PC-9 (cell line): ENCODE measurements at places on chromosomes 2 and 18. TPM values are rescaled to one million over a fixed set of nuclear protein-coding genes. Genes with fewer than 3 reads are reported as not detected.
A peak's percentile ranks its signal among the peaks of the same experiment; 100 is the strongest.

GRCh38 chr2:118348380-118349034 is 260.2 kb downstream of the INSIG2 start:
- no peak for DNase-seq

DNA sequence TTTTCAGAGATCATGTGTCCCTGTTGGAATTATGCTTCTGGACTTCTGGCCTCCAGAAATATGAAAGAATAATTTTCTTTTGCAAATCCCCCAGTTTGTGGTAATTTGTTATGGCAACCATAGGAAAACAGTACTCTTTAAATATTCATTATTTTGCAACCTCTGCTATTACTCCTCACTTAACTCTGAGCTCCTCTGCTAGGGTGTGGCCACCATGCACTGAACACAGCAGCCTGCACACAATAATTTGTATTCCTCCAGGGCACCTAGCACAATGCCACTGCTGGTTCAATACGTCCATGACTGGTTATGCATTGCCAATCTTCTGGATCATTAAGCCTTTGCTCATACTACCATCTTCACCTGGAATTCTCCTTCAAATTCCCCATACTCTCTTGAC is 232.0 kb downstream of the CNTNAP5 start:
- no peak for DNase-seq

GRCh38 chr2:133658020-133658903 is 90.0 kb upstream of the NCKAP5 start:
- DNase-seq, result no peak

DNA sequence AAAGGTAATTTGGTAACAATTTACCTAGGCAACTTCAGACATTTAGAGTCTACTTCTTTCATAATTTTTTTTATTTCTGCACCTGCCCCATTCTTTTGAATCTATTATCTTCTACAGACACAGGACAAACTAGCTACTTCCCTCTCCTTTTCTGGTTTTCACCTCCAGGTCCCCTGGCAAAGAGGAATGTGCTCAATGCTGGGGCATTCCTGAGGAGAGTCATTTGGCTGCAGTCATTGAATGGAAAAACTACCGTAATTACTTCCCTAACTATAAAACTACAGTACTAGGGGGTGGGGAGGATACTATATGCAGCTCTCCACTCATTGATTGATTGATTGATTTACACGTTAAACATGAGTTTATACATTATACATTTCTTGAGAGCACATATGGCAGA is 11.2 kb upstream of the ARHGAP28 start:
- DNase-seq, result no peak

DNA sequence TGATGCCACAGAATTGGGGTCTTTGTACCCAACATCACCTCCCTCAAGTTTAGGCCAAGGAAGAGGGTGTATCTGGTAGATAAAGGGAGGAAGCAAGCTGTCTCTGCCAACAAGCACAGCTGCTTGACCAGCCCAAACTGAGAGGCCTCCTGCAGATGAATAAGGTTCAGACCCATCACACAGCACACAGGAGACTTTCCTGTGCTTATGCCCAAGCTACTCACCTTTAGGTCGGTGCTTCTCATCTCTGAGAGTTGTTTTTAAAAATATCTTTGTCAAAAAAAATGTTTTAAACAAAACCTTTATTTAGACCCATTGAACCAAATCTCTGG is 24.7 kb upstream of the SP3 start:
- no peak for DNase-seq

GRCh38 chr2:227010433-227010832 is 153.6 kb downstream of the COL4A4 start:
- no peak for DNase-seq

Gene TRAK2
- 18.8 and 33.2 TPM in 2 replicates for total RNA-seq

Gene ASB18
- total RNA-seq, result 0.46 TPM in 1 of 2 replicates, not detected in the other

GRCh38 chr2:131039535-131039907 is 53.7 kb downstream of the FAM168B start:
- no peak for DNase-seq

- no peak for DNase-seq
Measured at GRCh38 chr2:29627279-29627711, 294.1 kb downstream of the ALK start.

DNA sequence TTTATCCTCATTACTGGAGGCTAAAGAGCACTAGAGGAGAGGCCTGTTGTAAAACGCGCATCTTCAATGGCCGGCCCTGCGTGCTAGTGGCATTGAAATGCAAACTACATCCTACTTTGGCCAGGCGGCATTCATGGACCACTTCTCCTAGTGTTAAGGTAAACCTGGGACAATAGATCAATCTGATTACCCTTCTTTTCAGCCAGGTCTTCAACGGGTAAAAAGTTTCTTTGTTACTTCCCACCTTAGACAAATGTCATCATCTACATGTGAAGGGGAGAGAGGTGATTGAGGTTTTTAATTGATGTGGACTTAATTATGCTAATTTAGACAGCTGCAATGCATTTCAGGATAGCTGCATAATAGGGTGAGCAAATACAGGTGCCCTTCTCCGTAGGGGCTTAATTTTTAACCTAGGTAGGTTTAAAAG is 628.0 kb downstream of the ZEB2 start:
- DNase-seq, result no peak

Gene LIMS2
- 1.4 and 2.5 TPM in 2 replicates for total RNA-seq

- no peak for DNase-seq
Measured at GRCh38 chr2:100773538-100773937, 46.4 kb upstream of the NPAS2 start.

- DNase-seq, result no peak
Measured at GRCh38 chr2:63104482-63104881, 53.9 kb downstream of the OTX1 start.

Gene SGPP2
- total RNA-seq, result 0.57 and 1.1 TPM in 2 replicates

DNA sequence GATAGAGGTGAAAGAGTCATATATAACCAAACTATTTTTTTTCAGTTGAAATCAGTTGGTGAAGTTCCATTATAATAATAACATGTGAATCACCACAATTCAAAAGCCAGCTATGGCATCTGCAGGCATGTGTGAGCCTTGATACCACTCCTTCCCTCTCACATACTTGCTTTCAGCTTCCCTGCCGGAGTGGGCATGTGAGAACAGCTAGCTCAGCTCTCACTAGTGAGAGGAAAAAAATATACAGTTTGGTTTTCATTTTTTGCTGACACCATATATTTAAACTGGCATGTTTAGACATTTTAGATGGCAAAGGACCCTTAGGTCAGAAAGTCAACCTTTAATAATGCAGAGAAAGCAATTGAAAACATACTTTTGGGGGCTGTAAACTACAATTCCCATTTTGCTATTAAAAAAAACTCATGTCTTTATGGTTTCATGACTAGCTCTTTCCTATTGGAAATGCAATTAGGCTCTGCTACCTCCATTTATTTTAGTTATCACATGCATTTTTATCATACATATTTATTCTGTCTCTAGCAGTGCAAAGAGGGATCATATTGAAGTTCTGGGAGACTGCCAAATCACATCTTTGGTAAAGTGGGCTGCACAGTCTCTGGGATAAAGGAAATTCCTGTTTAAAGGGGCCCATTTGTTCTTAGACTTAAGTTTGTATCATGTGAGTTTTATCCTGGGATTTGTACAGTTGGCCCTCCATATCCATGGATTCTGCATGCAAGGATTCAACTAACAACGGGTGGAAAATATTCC is 33.2 kb upstream of the SLC40A1 start:
- no peak for DNase-seq

GRCh38 chr2:127197475-127198385 is 22.4 kb downstream of the CYP27C1 start:
- peak; percentile 83 for DNase-seq

DNA sequence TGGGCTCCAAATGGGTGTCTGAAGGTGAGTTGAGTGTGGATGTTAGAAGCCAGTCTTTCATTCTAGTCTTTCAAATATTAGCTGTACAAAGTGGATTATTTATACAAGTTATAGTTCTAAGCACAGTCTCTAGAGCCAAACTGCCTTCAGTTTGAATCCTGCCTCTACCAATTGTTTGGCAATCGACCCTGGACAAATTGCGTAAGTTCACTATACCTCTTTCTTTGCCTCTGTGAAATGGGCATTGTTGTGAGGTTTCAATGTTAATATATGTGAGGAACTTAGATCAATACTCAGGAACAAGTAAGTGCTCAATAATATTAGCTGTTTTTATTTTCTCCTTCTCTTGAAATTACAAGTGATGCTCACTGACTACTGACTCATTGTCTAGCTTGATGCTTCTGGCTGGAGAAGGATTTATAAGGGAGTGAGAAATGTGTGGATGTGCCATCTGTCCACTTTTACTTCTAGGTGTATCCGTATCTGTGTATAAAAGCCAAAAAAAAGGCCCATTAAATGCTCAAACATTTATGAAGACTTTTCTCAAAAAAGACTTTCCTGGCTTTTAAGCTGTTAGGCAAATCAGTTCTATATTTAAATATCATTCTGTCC is 48.1 kb upstream of the RAPH1 start:
- DNase-seq, result no peak

- DNase-seq, result no peak
Measured at GRCh38 chr2:204226305-204226880, 289.8 kb downstream of the ICOS start.

DNA sequence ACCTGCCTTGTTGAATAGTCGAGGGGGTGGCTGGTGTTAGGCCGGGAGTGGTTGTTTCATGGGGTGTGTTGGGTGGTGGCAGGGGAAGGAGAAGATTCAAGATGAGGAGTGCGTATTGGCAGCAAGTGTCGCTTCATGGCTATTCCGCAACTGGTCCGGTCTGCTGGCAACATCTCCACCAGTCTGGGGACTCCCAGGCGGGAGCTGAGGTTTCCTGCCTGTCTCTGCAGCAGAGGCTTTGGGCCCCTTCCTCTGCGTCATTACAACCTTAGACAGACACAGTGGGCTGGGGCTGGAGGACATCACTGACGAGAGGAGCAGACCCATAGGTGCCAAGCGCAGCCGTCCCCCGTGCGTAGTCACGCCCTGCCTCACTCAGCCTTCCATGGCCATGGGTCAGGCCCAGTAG is 64.0 kb upstream of the MCFD2 start:
- DNase-seq, result no peak

DNA sequence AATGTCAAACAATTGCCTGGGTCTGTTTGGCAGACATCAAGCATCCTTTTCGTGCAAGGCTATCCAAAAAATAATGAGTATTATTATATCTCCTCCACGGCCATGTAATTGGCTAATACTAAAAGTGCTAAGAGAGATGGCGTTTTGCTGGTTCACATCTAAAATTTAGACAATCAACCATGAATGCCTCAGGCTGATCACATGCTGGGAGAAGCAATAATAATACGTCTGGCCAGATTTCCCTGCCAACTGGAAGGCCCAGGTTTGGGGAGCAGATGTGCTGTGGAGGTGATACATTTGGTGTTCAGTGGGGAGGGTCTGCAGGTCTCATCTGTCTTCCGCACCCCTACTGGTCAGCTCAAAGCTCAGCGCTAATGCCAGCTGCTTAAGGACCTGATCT is 60.3 kb upstream of the CREB1 start:
- no peak for DNase-seq

Gene IGFBP5
- total RNA-seq, result 5.5 and 10.0 TPM in 2 replicates

Gene DPYSL5
- total RNA-seq, result not detected in 2 replicates

DNA sequence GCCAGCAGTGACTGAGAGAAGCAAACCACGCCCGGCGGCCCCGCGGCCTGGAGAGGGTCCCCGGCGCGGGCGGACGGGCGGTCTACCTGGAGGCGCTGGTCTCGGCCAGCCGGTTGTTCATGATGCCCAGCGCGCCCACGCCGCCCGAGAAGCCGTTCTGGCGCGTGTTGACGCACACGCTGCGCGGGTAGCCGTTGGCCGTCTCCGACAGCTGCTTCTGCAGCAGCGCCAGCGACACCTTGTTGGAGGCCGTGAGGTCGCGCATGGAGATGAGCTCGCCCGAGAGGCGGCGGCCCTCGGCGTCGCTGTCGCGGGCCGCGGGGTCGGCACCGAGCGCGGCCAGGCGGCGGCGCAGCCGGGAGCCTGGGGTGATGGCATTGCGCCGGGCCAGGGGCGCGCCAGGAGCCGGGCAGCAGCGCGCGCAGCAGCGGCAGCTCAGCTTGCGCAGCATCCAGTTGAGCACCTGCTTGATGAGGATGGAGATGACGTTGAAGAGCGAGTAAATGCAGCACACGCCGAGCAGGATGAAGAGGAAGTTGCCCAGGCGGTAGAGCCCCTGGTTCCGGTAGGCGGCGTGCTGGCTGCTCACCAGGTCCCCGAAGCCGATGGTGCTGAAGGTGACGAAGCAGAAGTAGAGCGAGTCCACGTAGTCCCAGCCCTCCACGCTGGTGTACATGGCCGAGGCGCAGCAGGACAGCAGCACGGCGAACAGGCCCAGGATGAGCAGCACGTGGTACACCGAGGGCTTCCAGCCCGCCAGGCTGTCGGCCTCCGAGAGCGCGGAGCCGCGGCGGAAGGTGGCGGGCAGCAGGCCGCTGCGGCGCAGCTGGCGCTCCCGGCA is 118.1 kb downstream of the MSH2 start:
- peak; percentile 16 for DNase-seq

DNA sequence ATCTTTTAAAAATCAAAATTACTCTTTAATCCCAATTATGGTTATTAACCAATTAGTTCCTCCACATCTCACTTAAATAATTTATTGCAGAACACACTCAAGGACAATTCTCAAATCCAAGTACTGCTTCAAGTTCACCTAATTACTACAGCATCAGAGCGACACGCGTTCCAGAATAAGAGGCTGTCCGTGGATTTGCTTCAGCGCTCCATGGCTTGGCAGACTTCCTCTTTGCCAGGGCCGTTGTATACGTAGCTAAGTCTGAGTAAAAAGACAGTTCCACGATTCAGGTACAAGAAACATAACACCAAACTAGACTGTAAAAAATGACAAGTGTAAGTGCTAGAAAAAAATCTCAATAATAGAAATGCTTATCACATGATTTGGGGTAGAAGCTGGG is 153.2 kb upstream of the MYT1L start:
- DNase-seq, result no peak

DNA sequence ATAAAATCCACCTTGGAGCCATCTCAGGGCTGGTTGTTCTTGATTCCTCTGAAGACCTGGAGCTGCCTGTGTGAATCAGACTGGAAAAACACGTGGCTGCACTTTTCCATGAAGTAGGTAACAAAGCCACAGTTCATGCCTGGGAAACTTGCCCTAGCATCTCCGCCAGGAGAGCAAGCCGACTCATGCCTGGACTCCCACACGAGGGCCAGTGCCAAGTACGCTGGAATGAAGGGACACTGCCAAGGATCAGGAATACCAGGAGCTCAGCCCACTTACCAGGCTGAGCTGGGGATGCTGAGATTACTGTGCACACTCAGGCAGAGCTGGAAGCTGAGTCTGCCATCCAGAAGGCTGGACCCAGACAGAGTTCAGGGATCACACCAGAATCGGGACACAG is 10.9 kb upstream of the FHL2 start:
- DNase-seq, result no peak

Gene MALL
- 28.1 and 32.4 TPM in 2 replicates for total RNA-seq

Gene GALNT13
- 3.6 and 4.0 TPM in 2 replicates for total RNA-seq

GRCh38 chr2:205696927-205697441 is 14.7 kb downstream of the NRP2 start:
- no peak for DNase-seq

GRCh38 chr2:33492399-33493134 is 16.1 kb downstream of the RASGRP3 start:
- no peak for DNase-seq

DNA sequence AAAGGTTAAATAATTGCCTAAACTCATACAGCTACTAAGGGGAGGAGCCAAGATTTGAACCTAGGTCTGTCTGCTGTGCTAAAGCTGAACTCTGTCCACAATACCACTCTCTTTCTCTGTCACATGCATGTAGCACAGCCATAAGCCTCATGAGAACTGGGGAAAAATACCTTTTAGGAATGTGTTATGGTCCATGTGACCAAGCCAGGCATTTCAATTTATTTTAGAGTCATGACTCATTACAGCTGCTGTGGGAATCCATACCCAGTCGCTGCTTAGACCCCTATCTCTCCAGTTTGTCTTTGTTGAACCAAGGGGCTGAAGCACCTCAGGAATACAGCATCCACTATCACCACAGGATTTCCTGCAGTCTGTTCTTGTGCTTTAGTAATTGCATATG is 200.0 kb upstream of the SIX3 start:
- DNase-seq, result no peak
